CD4-positive, alpha-beta T cell treated with Interferon gamma for 1 hour (primary cell): ENCODE measurements at places on chromosomes 5 and 9.

DNA sequence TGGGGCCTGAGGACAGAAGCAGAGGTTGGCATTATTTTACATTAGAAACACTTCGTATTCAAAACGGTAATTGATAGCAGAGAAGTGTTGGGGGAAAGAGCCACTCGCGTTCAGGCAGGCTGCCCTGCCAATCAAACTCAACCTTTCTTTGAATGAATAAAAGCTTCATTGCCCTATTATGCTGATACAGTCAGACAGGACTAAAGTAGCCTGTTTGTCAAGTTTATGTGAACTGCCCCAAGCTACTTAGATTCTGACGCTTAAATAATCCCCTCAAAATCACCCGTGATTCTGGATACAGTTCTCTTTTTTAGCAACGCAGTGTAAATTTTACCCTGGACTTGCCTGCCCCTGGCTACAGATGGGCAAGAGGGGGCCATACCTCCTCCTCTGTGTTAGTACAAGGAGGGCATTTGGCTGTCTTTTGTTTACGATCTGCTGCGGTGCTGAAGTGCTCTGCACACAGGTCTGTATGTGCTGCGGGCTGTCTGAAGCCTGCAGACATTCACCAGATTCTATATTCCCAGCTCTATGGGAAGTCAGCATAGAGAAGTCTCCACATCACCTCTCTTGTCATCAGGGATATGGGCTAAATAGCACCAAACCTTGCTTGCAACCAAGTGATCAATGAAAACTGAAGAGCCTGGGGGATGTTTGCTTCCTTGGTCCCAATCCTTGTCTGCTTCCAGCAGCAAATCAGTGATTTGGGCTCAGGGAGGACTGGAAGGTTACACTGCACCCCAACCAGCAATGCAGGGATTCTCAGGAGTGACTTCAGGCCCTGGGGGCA lies 218.4 kb downstream of the EBF1 start:
- no peak for DNase-seq

DNA sequence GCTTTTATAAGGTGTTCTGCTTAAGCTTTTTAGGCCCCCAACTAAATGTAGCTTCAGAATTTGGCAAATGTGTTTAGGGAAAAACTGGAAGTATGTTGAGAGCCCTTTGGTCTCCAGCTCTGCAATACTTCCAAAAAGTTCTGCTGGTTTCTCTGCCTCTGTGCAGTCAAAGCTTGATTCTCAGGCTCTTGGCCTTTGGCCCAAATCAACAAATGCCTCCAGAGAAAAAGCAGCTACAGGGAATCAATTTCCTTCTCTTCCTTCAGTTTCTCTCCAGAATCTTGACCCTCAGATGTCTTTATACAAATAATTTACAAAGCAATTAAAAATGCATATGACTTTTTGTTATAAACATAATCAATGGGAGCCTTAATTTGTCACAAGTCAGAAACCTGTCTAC lies 235.7 kb downstream of the COMMD10 start:
- no peak for DNase-seq

DNA sequence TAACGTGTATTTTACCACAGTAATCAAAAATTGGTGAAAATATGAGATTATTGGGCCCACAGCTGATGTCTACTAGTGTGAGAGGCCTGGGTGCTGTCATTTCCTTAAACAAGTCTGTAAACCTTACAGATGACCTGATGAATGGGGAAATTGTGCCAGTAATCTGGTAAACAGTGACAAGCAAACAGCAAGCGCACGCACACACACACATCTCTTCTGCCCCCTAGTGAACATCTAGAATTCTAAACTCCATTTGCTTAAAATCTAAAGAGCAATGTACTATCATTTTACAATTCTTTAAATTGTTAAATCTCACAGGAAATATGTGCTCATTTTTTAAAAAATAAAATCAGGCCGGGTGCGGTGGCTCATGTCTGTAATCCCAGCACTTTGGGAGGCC lies 7.5 kb upstream of the RAPGEF1 start:
- no peak for DNase-seq

DNA sequence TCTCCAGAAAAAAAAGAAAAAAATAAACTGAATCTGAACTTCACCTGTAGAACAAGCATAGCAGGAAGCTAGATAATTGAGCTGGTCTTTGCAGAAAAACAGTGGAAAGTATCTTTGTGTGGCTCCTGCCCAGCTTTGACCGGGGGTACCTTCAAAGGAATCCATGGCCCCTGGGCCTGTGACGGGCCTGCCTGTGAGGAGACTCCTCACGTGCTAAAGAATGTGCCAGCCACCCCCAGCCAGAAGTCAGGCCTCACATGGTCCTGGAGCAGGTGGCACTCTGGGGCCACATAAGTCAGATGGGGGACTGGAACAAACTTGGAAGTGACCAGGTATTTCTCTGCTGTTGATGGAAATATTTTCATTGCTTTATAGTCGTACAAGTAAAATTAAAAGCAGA lies 4.1 kb downstream of the NDUFS6 start:
- no peak for DNase-seq

DNA sequence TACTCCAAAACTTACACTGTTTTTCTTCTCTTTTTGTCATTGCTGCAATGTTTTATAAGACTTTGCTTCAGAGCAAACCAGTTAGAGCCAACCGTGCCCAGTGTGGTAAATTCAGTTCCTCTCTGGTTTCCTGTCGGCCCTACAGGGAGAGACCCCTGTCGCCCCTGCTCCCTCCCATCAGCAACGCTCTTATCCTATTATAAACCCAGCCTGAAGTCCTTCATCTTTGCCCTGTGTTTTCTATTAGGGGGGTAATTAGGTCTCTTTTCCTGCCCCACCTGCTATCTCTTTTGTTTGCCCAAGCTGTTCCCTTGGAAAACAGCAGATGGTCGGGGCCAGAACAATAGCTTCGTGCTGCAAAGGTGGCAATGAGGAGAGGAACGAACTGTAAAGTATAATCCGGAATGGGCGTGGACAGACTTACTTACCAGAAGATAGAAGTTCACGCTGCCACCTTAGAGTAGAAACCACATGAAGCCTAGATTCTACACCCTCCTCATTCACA lies 21.4 kb upstream of the OTULINL start:
- DNase-seq = no peak

DNA sequence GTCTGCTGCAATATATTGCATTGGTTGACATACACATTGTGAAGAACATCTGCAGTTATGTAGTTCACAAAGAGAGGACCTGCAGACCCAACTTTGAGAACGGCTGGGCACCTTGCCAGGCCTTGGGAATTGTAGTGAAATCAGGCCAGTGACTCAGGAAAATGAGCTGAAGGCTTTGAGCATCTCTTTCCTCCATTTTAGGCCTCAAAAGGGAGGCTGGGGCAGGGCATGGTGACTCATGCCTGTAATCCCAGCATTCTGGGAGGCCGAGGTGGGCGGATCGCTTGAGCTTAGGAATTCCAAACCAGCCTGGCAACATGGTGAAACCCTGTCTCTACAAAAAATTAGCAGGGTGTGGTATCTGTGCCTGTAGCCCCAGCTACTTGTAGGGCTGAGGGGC lies 1.4 kb upstream of the IPPK start:
- no peak for DNase-seq

DNA sequence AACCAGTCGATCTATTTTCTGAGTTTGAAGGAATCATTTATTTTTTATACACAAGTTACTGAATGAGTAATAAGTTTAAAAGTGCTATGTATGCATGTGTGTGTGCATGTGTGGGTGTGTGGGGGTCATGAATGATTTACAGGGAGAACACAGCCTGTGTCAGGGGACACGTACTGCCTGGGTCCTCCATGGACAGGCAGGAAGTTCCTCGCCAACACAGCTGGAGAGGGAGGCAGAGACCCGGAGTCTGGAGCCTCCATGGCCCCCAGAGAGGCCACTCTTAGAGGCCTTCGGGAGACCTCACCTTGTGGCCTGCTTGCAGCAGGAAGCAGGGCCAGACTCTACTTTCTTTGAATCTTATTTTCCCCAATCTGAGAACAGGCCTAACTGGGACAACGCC lies 144.7 kb downstream of the GABBR2 start:
- no peak for DNase-seq

DNA sequence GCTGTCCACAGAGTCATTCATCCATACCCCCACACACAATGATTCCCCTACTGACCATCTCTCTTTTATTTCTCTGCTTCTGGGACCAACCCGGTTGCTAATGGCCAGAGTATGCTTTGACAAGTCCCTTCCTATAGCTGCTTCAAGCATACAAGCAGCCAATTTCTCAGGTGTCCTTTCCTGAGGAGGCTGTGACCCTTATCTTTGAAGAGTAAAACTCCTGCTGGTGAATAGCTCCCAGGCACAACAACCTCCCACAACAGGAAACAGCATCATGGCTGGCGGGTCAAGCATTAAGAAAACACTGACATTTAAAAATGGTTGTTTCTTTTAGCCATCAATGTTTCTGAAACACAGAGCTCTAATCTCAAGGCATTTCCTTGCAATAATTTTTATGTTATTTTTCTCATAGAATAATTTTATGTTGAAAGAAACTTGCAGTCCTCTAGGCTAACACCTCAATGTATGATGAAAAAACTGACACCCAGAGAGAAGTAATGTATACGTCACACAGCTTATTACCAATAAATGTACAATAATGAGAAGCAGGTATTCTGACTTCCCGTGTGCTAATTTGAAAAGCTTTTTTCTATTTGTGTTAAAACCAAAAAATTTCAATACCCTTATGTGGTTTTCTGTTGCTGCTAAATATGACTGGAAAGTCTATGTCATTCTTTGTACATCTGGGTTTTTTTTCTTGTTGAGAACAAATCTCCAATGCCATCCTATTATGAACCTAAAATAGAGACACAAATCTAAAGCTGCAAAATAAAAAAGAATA lies 7.5 kb upstream of the PAM start:
- DNase-seq = no peak

DNA sequence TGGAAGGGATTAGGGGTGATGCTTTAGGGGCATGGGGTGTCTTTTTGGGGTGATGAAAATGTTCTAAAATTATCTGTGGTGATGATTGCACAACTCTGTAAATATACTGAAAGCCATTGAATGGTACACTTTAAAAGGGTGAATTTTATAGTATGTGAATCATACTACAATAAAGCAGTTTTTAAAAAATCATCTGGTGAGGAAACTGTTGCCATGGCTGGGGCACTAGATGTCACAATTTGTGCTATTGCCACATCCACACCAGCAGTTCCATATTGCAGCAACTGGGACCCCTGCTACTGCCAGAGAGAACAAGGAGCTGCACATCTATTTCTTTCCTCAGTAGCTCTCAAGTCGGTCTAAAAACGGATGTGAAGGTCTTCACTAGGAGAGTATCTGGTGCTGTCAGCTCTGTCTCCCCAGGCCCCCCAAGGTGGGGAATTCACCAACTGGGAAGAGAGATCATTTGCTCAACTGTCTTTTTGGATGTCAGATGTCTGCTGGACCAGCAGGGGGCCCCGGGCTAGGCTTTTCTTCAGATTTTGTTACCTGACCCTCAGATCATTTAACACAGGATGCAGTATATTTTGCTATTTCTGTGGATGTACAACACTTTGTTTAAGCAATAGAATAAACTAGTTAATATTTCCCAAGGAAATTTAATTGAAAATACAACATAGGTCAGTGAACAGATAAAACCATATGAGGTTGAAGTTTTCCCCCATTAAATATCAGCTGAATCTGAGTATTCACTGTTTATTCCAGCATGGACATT lies 13.2 kb downstream of the CMYA5 start:
- peak; percentile 30 for DNase-seq

DNA sequence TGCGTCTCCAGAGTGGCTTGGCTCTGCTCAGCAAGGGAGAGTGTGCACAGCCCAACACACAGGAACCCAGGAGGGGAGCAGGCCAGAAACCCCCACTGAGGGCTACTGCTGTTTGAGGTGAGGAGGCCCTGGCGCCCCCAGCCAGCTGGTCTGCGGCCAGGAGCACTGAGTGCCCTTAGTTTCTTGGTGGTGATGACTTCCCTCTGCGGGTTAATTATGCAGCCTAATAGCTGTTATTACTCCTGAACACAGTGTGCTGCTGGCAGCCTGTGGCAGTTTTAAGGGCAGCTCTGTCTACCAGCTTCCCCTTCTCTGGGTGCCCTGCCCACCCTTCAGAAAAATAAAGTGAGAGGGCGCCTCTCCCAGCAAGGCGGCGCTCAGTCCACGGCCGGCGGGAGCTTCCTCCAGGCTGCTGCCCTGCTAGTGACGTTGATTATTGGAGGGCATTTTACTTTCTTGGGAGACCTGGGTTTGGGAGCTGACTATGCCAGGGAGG lies 19.2 kb downstream of the GADD45G start:
- peak; percentile 23 for DNase-seq

DNA sequence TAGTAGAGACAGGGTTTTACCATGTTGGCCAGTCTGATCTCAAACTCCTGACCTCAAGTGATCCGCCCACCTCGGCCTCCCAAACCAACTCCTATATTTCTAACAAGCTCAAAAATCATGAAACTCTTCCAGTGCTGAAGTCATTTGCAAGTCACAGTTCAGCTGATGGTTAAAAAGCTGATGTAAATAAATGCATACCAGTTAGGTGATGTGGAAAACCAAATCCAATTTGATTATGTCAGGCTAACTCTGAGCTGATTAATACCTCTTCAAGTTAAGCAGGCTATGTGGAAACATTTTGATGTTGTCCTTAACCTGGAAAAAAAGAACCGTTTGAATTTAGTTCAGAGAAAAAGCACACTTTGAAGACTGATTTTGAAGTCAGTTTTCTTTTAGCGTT lies 51.0 kb downstream of the TMEM252 start:
- DNase-seq = no peak
